ENCODE measurements at places on chromosomes 6 and 20.

- no peak for DNase-seq
These were observed 122.1 kb downstream of the CD164 start for GRCh38 chr6:109260126-109260525.

DNA sequence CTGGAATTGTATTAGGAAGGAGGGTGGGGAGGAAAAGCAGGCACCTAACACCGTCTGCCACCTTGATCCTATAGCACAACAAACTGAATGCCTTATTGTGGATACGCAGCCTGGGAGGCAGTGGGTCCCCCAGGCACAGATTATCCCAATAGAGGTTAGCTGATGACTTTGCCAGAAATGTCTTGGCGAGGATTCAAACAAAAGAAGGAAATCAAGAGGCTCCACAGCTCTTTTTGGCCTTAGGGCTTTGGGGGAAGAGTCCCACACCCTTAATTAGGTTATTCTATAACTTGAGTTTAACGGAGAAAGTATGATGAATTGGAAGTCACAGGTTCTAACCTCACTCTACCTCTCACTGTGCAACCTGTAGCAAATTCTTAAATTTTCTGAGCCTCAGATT, 102.0 kb downstream of the MRPL14 start:
- no peak for DNase-seq

- DNase-seq, result no peak
These were observed 4.1 kb downstream of the ATP9A start for GRCh38 chr20:51763965-51764602.

GRCh38 chr6:3208098-3208774, 19.2 kb downstream of the TUBB2B start:
- no peak for DNase-seq

- no peak for DNase-seq
These were observed 6.0 kb downstream of the TCF21 start for GRCh38 chr6:133894795-133895358.

- DNase-seq, result no peak
These were observed 156.2 kb downstream of the BTBD9 start for GRCh38 chr6:38483526-38483925.

GRCh38 chr6:145315982-145316600, 419.2 kb downstream of the EPM2A start:
- DNase-seq, result no peak

DNA sequence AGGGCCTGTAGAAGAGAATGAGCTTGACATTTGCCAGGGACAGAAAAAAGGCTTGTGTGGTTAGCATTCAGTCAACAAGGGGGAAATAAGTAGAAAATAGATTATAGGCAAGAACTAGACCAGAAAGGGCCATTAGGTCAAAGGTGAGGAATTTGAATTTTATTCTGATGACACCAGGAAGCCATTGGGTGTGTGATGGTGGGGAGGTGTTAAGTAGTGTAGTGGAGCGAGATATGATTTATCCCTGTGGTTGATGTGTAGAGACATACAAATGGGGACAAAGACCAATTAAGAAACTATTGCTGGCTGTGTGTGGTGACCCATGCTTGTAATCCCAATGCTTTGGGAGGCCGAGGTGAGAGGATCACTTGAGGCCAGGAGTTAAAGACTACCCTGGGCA, 11.0 kb downstream of the DSTN start:
- no peak for DNase-seq

- DNase-seq, result no peak
These were observed 242.6 kb downstream of the ARID1B start for GRCh38 chr6:157019733-157020132.

- no peak for DNase-seq
These were observed 225.1 kb upstream of the MANEA start for GRCh38 chr6:95352064-95352795.

DNA sequence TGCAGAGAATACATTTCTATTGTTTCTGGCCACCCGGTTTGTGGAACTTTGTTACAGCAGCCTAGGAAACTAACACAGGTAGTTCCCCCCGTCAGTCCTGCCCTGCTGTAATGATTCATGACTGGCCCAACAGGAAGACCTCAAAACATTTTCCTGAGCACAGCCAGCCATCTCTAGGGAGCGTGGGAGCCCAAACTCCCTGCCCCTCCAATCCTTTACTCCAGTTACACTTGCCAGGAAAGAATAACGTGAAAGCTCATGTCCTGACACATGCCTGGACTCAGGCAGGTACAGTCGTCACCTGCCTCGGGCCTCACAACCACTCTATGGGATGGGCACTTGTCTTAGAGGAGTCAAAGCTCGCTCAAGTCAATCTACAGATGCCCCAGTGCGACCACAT, 8.4 kb downstream of the TXNDC5 start:
- DNase-seq, result no peak

GRCh38 chr6:64000818-64001491, 365.4 kb downstream of the PHF3 start:
- DNase-seq, result no peak

GRCh38 chr6:48016020-48016755, 94.8 kb downstream of the PTCHD4 start:
- DNase-seq, result no peak

DNA sequence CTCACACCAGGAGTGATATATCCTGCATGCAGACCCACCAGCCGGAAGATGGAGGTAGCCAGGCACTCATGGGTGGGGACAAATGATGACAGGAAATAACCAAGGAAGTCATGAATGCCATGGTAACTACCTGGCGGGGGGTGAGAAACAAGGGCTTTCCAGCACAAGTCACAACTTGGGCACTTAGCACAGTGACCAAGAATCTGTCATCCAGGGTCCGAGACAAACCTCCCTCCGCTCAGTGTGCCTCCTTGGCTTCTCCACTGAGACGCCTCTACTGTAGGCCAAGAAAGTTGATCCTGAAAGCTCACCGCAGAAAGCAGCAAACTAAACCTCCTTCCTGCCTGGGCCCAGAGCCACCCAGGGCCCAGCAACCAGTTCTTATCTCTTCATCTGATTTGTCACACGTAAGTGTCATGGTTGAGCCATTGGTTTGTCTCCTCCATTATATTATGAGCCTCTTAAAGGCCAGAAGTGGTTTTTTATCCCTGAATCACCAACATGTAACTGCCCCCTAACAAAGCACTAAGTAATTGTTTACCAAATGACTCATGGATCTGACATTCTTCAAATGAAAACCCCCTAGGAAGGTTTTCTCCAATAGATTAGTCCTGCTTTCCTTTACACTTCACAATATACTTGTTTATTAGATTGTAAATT, 84.3 kb upstream of the TAB2 start:
- DNase-seq, result no peak

DNA sequence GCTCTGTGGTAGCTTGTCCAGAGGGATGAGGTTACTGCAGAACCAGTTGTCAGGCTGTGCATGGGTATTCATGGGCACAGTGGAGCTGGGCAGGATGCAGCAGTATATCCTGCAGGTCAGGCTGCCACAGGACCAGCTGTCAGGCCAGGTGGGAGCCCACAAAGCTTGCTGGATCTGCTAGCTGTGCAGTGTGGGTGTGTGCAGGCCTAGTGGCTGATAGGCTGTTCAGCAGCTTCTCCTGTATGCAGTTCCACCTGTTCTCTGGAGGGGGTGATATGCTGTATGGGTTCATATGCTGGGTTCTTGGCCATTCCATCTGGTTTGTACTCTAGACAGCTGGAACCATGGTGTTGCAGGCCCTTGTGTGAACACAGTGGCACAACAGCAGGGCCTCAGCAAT, 40.6 kb upstream of the TPD52L1 start:
- no peak for DNase-seq

DNA sequence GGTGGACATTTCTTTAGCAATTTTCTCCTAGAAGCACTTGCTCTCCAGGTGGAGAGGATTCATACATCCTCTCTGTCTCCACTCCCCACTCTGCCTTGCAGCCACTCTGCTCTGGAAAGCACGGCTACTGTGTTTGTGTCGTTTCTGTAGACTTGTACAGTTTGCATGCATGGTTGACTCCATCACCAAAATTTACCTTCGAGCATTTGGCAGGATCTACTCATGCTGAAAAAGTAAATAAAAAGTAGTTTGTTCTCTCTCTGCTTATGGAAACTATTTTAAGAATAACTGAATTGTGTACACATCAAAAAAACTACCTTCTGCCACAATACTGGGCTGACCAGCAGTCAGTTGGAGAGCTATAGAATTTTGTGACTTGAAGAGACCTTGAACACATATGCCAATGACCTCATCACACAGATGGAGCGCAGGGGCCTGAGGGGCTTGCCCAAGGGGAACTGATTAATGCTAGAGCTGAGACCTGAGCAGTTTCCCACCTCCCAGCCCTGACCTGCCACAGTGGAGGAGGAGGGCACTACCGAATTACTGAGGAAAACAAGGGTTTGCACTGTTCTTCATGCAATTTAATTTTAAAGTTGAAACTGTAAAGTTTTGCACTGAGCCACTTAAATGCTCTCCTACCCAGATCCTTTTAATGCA, 33.7 kb upstream of the FOXQ1 start:
- DNase-seq, result no peak

GRCh38 chr20:17169585-17170136, 57.2 kb upstream of the PCSK2 start:
- no peak for DNase-seq

GRCh38 chr6:90118069-90118468, 178.6 kb downstream of the BACH2 start:
- DNase-seq, result no peak

DNA sequence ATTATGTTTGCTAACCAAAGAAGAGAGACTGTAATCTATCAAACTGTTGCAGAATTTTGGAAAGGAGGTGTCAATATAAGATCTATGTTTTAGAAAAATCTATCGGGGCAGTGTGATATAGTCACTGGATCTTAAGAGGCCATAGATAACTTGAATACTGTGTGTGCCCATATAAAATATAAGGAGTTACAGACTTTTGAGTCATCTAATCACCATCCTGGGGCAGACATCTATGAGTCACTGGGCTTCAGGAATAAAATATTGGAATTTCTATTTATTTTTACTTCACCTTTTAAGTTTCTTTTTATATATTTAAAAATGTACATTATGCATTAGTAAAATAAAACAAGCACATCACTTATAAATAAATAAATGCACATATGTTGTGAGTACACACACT, 509.3 kb upstream of the MAN1A1 start:
- no peak for DNase-seq

DNA sequence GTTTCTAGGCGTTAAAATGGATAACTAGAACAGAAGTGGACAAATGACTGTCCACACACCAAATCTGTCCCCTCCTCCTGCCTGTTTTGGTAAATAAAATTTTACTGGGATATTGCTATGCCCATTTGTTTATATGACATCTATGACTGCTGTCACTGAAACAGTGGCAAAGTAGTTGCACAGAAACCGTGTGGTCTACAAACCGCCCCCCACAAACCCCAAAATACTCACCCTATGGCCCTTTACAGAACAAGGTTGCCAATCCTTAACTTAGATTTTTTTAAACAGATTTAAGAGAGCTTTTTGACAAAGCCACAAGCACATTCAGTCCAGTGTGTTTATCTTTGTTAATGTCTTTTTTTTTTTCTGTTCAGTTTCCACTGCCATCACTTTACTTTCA, 137.8 kb downstream of the MTFR2 start:
- DNase-seq, result no peak

GRCh38 chr6:167668754-167669552, 157.8 kb upstream of the AFDN start:
- no peak for DNase-seq

DNA sequence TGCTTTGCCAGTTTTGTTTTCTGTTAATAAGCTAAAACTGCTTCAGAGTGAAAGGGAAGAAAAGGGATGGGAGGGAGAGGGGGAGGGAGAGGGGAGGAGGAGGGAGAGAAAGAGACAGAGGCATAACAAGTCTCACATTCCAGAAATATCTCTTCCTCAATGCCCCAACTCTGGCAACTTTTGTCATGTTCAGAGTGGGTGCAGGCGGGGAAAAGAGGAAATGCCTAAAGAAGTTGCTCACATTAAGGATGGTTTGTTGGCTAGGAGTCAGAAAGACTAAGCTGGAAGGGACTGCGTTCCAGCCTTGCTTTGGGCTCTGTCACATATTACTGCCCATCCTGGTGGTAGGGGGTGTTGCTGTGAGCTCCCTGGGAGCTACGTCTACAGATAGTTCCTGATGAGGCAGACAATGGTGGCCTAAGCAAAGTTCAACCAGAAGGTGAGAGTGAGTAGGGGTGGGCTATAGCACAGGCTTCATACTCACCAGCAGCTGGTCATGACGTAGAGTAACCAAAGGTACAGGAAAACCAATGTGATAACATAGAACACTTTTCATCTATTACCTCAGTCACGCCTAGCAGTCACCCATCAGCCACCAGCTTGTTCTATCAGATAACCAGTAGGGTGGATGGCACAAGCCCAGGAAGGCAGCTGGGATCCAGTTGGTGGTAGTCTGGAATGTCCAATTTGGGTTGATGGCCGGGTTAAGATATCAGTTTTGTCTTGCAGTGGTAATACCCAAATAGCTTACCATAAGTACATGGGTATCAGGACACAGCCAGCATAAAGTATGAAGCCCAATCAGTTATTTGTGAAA, 2.1 kb downstream of the TSPYL4 start:
- DNase-seq, result no peak

DNA sequence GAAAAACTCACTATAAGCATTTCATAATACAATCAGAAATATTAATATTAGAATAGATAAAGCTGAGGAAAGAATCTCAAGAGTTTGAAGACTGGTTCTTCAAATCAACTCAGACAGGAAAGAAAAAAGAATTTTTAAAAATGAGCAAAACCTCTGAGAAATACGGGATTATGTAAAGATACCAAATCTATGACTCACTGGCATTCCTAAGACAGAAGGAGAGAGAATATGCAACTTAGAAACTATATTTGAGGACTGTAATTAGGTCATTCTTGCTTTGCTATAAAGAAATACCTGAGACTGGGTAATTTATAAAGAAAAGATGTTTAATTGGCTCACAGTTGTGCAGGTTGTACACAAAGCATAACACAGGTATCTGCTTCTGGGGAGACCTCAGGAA, 665.1 kb downstream of the RNF144B start:
- DNase-seq, result no peak

DNA sequence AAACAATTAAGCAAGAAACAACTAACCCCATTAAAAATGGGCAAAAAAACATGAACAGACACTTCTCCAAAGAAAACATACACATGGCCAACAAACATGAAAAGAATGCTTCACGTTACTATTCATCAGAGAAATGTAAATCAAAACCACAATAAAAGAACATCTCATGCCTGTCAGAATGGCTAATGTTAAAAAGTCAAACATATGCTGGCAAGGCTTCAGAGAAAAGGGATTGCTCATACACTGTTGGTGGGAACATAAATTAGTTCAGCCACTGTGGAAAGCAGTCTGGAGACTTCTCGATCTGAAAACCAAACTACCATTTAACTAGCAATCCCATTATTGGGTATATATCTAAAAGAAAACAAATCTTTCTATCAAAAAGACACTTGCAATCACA, 217.5 kb downstream of the TINAG start:
- DNase-seq, result no peak

Data from stimulated activated CD4-positive, alpha-beta T cell treated with anti-CD3 and anti-CD28 coated beads, Interleukin-4, amount 100 ng/mL, for 4 hours (primary cell).